ELR (cell line): ENCODE measurements at places on chromosomes 6 and 20.

GRCh38 chr6:122785891-122786290, 3.2 kb upstream of the SMPDL3A start:
- no peak for DNase-seq

DNA sequence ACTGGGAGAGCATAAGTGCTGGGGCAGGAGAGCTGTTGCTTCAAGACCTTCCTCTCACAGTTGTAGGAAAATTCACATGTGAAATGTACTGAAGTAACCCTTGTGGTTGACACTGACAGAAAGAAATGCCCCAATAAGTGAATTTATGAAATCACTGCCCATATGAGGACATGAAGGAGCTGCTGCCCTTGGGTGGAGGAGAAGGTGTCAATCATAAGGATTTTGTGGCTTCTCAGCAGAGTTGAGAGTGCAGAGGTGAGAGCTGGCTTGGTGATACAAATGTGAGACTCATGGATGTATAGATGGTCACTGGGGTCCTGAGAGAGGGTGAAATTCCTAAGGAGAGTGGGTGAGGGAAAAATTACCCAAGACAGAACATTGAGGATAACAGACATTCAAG, 33.9 kb upstream of the CMTR1 start:
- DNase-seq, result no peak

GRCh38 chr6:148758492-148758891, 11.7 kb downstream of the UST start:
- DNase-seq, result no peak

DNA sequence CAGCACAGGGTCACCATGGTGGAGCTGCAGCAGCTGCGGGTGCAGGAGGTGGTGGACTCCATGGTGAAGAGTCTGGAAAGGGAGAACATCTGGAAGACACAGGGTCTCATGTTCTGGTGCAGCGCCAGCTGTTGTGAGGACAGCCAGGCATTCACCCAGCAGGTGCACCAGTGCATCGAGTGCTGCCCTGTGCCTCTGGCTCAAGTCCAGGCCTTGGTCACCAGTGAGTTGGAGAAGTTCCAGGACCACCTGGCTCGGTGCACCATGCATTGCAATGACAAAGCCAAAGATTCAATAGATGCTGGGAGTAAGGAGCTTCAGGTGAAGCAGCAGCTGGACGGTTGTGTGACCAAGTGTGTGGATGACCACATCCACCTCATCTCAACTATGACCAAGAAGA, 22.9 kb upstream of the RIPK1 start:
- no peak for DNase-seq

GRCh38 chr20:31642837-31643236, 5.1 kb downstream of the COX4I2 start:
- DNase-seq, result no peak

GRCh38 chr20:53409447-53409717, 184.3 kb downstream of the ZNF217 start:
- DNase-seq, result no peak

- no peak for DNase-seq
Measured at GRCh38 chr20:1225263-1225782, 521 bp upstream of the RAD21L1 start.

DNA sequence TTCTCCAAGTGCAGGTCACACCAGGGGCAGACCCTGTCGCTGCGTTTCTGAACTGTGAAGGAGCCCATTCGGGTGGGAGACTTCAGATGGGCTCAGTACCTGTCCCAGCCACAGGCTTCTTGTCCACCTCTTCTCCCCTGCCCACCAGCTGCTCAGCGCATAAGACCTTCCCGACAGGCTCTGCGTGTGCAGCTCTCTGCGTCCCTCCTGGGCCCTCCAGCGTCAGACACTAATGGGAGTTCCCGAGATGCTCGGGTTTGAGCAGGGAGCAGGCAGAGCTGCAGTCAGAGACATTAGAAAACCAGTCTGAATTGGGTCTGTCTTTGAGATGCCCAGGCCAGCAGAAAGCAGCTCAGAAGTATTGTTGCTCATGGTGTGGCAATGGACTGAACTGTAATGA, 50.4 kb downstream of the TCP11 start:
- DNase-seq, result no peak

DNA sequence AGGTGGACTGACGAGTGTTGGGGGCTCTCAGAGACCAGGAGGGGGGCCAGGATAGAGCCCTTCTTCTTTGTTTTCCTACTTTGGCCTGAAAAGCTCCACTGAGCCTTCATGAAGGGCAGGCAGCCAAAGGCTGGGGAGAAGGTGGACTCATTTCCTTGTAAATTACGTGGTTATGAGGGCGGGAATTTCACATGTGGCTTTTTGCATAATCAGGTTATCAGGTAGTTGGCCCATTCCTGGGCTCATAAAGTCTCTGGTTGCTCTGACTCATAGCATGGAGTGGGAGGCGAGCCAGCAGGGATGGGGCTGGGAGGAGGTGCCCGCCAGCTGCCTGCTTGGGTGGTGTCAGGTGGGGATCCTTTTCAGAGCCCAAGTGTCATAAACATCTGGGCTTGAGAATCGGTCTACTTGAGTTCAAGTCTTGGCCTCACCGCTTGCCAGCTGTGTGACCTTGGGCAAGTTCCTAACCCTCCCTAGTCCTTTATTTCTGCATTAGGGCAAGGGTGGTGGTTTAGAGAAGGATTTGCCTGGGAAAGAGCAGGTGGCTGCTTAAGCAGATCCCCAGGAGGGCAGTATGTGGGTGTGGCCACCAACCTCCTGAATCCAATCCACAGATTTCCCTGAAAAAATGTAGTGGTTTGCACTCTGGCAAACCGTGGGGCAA, 26.5 kb upstream of the RNF24 start:
- peak; percentile 91 for DNase-seq

GRCh38 chr6:39938773-39939654, 4.8 kb upstream of the MOCS1 start:
- DNase-seq, result no peak

GRCh38 chr6:152957796-152958195, 25.0 kb downstream of the FBXO5 start:
- peak; percentile 35 for DNase-seq

- DNase-seq, result peak; percentile 61
Measured at GRCh38 chr6:81553216-81553615, 199.3 kb downstream of the TENT5A start.

DNA sequence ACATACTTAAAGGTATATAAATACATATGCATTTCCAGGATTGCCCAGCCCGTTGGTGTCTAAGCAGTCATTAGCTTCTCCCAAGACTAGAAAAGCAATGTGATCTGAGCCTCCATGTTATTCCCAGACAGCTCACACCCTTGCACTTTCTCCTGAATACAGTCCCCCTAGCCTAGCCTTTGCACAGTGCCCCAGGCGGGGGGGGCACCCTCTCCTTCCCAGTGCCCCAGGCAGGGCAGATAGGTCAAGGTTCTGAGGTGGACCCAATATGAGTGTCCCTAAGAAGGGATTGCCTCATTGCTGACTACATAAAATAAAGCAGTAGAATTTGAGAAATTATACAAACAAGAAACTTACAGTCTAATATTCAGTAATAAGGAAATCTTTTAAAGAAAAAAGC, 15.4 kb upstream of the GNRH2 start:
- no peak for DNase-seq

DNA sequence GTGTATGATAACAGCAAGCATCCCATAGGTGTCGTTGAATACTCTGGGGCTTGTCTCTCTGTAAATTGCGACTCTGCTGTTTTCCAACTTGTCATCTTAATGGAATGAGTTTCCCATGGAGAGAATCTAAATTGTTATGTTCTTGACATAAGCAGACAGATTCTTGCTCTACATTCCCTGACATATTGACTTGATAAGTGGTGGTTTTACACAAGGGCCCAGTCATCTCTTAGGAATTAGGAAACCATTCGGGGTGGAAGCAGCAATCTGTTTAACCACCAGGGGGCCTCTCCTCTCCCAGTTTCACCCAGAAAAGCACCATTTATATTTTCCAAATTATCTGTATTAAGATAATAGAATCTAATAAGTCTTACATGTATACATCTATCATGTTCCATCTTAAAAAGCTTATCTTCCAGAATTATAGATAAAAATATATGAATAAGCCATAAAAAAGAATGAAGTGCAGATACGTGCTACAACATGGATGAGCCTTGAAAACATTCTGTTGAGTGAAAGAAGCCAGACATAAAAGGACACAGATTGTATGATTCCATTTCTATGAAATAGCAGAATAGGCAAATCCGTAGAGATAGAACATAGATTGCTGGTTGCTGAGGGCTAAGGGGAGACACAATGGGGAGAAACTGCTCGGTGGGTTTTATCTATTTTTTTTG, 23.1 kb upstream of the MROH8 start:
- peak; percentile 99 for DNase-seq

GRCh38 chr20:59618131-59618530, 13.8 kb downstream of the PHACTR3 start:
- no peak for DNase-seq

GRCh38 chr6:99613705-99614429, 7.2 kb downstream of the PRDM13 start:
- DNase-seq, result peak; percentile 19

- DNase-seq, result no peak
Measured at GRCh38 chr20:50107086-50107660, 5.8 kb downstream of the UBE2V1 start.

GRCh38 chr6:14743144-14743473, 502.8 kb upstream of the JARID2 start:
- DNase-seq, result no peak

DNA sequence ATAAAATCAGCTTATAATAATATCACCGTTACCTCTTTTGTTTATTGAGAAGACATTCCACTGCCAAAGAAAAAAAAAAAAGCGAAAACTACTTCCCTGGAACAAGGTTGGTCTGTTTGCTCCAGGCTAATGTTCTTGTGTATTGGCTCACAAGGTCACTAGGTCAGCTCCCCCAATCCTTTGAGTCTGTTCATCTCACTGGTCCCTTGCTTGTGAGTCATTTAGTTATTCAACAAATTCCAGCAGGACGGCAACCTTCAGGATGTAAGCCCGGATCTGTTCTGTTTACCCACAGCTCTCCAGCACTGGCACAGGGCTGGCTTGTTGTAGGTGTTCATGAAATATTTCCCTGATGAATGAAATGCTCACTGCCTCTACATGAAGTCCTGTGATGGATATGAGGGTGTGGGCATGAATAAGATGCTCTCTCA, 3.3 kb downstream of the ARHGAP40 start:
- DNase-seq, result peak; percentile 96

- DNase-seq, result peak; percentile 92
Measured at GRCh38 chr20:51660672-51661608, 107.2 kb downstream of the ATP9A start.

DNA sequence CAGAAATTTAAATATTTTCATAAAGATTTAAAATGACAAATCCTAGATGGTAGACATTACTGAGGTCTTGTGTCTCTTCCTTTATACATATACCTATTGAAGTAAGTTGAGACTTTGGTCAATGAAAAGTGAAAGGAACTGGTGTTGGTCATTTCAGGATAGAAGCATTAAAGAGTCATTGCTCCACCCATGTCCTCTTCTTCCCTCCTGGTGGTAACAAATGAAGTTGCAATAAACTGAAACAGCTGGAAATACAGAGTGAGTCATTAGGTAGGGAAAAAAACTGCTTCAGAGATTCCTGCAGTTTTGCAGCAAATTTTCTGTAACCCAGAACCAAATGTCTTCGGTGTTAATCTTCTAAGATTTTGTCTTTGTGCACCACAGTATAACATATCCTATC, 448.0 kb downstream of the EYS start:
- DNase-seq, result no peak

GRCh38 chr6:41759905-41760579, 12.8 kb upstream of the PGC start:
- no peak for DNase-seq

GRCh38 chr6:122752459-122752858, 27.1 kb upstream of the FABP7 start:
- DNase-seq, result no peak

DNA sequence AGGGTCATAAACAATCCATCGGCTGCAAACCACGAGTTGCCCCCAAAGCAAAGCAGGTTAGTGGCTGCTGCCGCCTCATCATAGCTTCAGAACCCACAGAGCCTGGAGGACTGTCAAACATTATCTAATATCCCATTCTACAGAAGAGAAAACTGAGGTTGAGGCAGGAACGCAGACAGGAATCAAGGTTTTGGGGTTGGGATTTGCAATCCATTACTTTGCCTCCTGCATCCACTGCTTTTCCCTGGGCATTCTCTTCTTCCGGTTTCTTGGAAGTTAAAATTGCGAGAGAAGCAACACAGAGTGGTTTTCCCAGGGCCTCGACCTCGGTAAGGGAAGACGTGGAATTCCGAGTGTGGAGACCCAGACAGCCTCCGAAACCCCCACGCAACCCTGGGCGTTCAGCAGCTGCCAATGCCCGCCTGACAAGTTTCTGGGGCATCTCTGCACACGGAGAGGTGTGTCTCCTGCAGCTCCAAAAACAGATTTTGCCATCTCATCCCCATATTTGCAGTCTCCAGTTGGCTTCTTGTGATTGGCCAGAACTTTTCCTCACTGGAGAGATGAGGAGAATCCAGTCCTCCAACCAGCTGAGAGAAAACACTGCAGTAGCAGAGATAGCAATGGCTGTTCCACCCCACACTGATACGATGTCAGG, 45.5 kb upstream of the SNAP25 start:
- no peak for DNase-seq

DNA sequence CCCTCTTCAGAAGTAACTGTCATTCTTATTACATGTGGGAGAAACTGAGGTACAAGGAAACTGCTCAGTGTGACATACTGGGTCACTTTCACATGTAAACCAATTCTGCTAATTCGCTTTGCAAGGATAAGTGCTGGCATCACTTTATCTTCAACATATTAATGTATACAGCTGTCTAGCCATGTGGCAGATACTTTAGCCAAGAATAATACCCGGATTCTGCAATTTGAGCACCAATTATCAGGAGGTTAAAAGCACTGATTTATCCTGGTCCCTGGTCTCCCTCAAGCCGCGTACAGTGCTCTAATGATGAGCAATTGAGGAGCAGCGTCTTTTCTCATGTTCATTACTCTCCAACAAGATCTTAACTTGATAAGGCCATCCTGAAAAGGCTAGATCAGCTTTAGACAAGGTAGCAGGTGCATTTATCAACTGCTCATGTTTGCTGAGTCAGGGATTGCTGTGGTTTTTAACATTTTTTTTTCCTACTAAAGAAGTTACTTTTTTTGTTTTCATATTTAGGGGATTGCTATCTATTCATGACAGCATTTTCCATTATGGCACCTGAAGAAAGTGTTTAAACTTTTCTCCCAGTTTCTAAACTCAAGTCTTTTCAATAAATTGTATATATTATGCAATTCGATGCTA, 1066.3 kb upstream of the MAP3K7 start:
- no peak for DNase-seq

DNA sequence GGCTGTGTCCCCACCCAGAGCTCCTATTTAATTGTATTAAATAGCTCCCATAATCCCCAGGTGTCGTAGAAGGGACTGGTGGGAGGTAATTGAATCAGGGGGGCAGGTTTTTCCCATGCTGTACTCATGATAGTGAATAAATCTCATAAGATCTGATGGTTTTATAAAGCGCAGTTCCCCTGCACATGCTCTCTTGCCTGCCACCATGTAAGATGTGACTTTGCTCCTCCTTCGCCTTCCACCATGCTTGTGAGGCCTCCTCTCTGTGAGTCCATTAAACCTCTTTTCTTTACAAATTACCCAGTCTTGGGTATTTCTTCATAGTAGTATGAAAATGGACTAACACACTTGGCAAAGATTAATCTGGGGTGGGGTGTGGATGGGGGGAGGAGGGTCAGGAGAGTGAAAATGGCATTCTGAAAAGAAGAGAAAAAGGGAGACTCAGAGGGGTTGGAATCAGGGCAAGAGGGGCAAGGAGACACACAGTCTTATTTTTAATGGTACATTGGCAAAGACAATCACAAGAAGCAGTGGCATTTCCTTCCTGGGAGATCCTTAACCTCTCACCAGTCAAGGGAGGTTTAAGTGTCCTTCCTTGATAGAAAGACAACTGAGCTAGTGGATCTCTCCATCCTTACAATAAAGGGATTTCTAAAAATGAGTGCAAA, 37.5 kb upstream of the NOX3 start:
- no peak for DNase-seq

GRCh38 chr6:34237316-34237721, 646 bp downstream of the HMGA1 start:
- peak; percentile 37 for DNase-seq
